Psoas muscle (tissue), 8 donors: ENCODE measurements at places on chromosomes 3 and 15. TPM values are rescaled to one million over a fixed set of nuclear protein-coding genes. Genes with fewer than 3 reads are reported as not detected.

HDC gene
- 0.97 TPM for total RNA-seq

GRCh38 chr3:38552364-38552763, 56.2 kb downstream of the EXOG start:
- H3K36me3 ChIP-seq, result no peaks in the 10 kb centered on the region
- H3K4me1 ChIP-seq, result no peaks in the 10 kb centered on the region
- no peaks in the 10 kb centered on the region for H3K27me3 ChIP-seq
- no peak for DNase-seq

ARHGAP11A gene
- total RNA-seq, result 1.1 TPM

GRCh38 chr3:119585208-119585607, 5.9 kb downstream of the ADPRH start:
- peaks cover 68% of the 10 kb centered on the region for H3K36me3 ChIP-seq
- DNase-seq, result no peak
- H3K4me3 ChIP-seq, result no peak overlapping the region

RAB11A gene
- 89.5 TPM for total RNA-seq

GRCh38 chr3:123739106-123739505, 145.0 kb downstream of the MYLK start:
- DNase-seq, result no peak
- no peaks in the 10 kb centered on the region for H3K36me3 ChIP-seq
- H3K4me3 ChIP-seq, result no peak overlapping the region
- no peaks in the 10 kb centered on the region for H3K4me1 ChIP-seq

DNA sequence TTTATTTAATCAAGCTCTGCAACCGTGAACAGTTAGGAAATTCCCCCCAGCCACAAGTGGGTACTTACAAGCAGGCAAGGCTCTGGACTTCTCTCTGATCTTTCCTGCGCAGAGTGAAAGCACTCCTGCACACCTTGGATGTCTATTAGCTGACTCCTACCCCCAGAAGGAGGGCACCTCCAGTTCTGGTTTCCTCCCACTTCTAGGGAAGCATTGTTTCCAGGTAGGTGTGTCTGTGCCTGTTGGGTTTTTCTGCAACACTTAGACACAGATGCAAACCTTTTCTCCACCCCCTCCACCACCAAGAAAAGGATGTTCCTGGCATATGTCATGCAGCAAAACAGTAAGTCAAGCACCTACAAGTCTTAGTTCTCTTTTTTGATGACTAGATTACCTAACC, at the start of gene ZBED2:
Gene ZBED2, minus strand, starts transcription at position 115 of the 400 bp plus-strand sequence. CDS start 1,145 bp downstream, outside the sequence.
- H3K4me3 ChIP-seq, result no peak within 1 kb of the TSS
- H3K36me3 ChIP-seq, result no peaks in the 10 kb centered on the region
- no peak within 1 kb of the TSS for H3K27ac ChIP-seq
- H3K4me1 ChIP-seq, result no peaks in the 10 kb centered on the region
- H3K27me3 ChIP-seq, result no peaks in the 10 kb centered on the region
- DNase-seq, result no peak

- H3K4me1 ChIP-seq, result no peaks in the 10 kb centered on the region
- H3K36me3 ChIP-seq, result no peaks in the 10 kb centered on the region
- DNase-seq, result no peak
Measured at GRCh38 chr3:98986073-98986472, 84.6 kb upstream of the DCBLD2 start.

DNA sequence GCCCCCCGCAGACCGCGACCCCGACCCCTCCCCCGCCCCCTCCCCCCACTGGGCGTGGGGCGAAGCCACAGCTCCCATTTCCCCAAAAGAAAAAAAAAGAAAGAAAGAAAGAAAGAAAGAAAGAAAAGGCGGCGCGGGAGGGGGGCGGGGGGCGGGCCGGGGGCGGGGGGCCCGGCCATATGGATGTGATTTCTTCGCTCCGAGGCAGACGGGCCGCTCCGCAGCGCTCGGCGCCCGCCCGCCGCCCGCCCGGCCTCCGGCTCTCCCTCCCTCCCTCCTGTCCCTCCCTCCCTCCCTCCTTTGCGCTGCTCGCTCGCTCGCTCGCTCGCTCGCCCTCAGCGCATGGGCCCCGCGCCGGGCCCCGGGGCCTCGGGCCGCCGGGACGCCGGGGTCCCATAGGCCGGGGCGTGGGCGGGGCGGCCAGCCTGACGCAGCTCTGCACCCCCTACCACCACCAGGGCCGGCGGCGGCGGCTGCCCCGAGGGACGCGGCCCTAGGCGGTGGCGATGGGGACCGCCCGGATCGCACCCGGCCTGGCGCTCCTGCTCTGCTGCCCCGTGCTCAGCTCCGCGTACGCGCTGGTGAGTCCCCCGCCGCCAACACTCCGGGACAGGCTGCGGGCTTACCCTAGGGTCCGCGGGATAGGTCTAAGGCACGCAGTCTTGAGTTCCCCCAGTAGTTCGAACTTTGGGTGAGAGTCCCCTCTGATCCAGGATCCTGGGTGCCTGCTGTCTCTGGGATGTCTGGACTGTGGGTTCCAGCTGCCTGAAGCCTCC, 5.7 kb downstream of the PTH1R start:
- peak overlapping the region; percentile 71 for H3K4me3 ChIP-seq
- no peak overlapping the region for H3K27ac ChIP-seq
- peaks cover 4% of the 10 kb centered on the region for H3K4me1 ChIP-seq
- no peak for DNase-seq
- H3K27me3 ChIP-seq, result peaks cover 4% of the 10 kb centered on the region
- no peaks in the 10 kb centered on the region for H3K36me3 ChIP-seq

DNA sequence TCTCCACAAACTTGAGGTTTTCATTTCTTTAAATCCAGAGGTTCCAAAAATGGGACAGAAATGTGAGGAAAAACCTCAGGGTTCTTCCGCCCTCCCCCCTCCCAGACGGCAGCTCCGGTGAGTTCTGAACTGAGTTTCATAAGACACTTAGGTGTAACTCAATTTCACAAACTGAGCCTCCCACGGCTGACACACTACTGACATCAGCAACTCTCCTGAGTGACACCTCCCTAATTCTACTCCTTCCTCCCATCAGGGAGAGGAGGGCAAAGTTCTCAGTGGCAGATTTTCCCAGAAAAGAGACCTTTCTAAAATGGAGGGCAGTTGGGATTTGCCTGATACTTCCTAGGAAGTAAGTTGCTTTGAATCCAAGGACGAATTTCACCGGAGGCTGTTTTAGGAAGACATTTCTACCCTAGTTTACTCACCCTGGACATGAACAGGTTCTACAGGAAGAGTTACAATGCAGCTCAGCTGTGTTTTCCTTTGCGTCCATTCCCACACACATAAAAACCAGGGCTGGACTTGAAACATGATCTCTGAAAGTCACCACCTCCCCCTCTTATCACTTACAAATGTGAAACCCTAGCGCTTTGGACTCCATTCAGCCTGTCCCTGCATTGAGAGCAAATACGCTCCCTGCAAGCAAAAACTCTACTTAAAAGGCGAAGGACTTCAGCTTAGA, 78.1 kb upstream of the LMOD3 start:
- peak overlapping the region; percentile 62 for H3K4me3 ChIP-seq
- H3K27me3 ChIP-seq, result no peaks in the 10 kb centered on the region
- DNase-seq, result no peak
- no peaks in the 10 kb centered on the region for H3K4me1 ChIP-seq
- peak overlapping the region; percentile 53 for H3K27ac ChIP-seq
- H3K36me3 ChIP-seq, result peaks cover 6% of the 10 kb centered on the region

DNA sequence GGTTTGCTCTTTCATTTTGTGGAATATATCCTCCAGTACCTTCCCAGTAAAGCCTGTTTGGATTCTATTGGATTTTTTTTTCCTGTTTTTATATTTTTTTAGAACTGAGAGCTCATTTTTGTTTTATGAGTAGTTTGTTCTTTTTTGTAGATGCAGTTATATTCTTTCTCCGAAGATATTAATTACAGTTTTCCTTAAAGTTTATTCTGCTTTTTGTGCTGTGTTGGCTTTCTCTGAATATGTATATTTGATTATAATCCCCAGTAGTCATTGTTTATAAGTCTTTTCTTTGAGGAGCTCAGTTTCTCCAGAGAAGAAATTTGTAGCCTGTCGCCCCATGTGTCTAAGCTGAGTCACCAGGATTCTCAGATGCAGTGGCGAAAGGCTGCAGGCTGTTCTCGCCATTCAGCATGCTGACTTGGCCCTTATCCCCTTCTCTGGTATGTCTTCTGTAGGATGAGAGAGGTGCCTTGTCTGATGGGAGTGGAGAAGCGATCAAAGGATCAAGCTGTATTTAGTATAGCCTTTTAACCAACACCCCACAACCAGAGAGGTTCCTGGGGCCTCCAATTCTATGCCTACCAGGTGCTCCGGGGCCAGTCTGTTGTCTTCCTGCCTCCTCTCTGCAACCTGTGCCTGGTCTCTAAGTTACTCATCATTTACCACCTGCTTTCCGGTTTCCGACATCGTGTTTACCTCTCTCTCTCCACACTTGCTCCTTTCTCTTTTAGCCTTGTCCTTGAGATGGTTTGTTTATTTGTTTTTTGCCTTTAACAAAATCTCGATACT, 31.7 kb upstream of the MFSD1 start:
- no peaks in the 10 kb centered on the region for H3K27me3 ChIP-seq
- no peaks in the 10 kb centered on the region for H3K36me3 ChIP-seq
- H3K4me1 ChIP-seq, result peaks cover 23% of the 10 kb centered on the region
- no peak overlapping the region for H3K4me3 ChIP-seq
- H3K27ac ChIP-seq, result peak overlapping the region; percentile 75

GLDN gene
- total RNA-seq, result 0.07 TPM

- no peak for DNase-seq
- peaks cover 54% of the 10 kb centered on the region for H3K4me1 ChIP-seq
- H3K27me3 ChIP-seq, result no peaks in the 10 kb centered on the region
- no peak overlapping the region for H3K4me3 ChIP-seq
Measured at GRCh38 chr15:29805043-29805707, 17.1 kb downstream of the TJP1 start.

DNA sequence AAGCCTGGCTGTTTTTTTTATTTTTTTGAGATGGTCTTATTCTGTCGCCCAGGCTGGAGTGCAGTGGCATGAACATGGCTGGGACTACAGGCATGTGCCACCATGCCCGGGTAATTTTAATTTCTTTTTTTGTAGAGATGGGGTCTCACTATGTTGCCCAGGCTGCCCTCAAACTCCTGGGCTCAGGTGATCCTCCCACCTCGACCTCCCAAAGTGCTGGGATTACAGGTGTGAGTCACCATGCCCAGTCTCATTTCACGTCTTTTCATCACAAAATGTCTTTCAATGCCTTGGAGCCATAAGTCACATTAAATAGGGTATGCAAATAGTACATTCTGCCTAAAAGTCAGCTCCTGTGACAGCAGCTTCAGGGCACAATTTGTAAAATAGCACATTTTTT, 52.8 kb downstream of the SOX2 start:
- H3K4me3 ChIP-seq, result no peak overlapping the region
- no peak overlapping the region for H3K27ac ChIP-seq
- no peaks in the 10 kb centered on the region for H3K4me1 ChIP-seq
- H3K36me3 ChIP-seq, result no peaks in the 10 kb centered on the region
- no peaks in the 10 kb centered on the region for H3K27me3 ChIP-seq

DNA sequence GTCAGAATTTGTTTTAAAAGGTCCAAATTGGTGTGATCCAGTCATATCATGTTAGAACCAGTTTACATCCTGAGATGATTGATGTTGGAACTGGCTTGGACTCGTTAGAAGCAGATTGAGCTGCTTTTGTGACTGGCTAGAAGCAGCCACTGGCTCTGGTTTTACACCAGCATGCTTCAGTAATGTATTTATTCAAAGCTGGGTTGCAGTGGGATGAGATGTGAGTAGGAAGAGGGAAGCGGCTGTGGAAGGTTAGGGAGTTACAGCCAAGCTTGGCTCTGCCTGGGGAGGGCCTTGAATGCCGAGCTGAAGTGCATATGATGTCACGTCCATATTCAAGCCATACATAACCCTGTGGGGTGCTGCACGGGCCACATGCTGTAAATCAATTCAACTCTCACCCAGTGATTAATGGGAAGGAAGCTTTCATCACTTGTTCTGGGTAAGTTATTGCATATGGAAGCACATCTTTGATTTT, 104.0 kb upstream of the SMAD3 start:
- H3K4me1 ChIP-seq, result no peaks in the 10 kb centered on the region
- H3K27ac ChIP-seq, result no peak overlapping the region
- H3K27me3 ChIP-seq, result no peaks in the 10 kb centered on the region

TJP1 gene
- total RNA-seq, result 47.4 TPM

CDHR4 gene
- not detected for total RNA-seq

DNA sequence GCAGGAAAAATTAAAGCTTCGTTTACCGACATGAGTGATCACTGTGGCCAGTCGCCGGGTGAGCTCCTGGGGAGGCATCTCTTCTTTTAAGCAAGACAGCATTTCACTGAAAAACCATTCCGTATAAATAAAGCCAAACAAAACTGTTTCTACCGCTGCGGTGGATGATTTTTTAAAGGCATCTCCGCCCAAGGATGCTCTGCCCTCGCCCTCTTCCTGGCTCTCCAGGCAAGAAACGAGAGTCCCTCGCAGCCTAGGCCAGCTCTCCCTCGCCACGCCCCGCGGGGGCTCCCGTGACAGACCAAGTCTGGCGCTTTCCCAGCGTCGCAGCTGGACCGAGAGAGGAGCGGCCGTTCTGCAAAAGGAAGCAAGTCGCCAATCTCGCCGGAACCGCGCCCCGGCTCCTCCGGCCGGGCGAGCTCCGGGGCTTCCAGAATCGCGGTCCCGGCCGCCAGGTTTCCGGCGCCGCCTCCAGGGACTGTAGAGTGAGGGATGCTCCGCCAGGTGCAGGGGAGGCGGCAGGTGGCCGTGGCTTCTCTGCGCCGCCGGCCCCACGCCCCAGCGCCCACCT, 458 bp downstream of the MCF2L2 start:
- no peaks in the 10 kb centered on the region for H3K27me3 ChIP-seq
- H3K4me1 ChIP-seq, result no peaks in the 10 kb centered on the region
- H3K27ac ChIP-seq, result no peak overlapping the region
- H3K4me3 ChIP-seq, result peak overlapping the region; percentile 74
- DNase-seq, result peak; percentile 80

DNA sequence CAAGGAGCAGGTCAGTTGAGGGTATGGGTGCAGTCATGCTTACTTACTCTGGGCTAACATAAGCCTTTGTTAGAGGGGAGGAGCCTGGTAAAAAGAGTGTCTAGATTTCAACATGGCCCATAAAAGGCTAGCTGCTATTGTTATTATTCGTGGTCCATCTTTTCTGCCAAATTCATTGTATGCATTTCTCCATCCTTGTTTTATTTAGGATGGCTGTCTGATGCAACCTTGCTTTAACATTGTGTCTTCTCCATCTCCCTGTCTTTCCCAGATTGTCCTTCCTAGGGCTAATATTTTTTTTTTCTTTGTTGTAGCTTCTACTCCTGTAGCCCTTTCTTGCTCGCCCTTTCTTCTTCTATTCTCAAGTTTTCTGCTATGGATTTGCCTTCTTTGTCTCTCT, 12.6 kb downstream of the RBMS3 start:
- no peaks in the 10 kb centered on the region for H3K27me3 ChIP-seq
- H3K36me3 ChIP-seq, result no peaks in the 10 kb centered on the region
- H3K4me1 ChIP-seq, result peaks cover 48% of the 10 kb centered on the region
- DNase-seq, result no peak
- no peak overlapping the region for H3K27ac ChIP-seq
- H3K4me3 ChIP-seq, result no peak overlapping the region

DNA sequence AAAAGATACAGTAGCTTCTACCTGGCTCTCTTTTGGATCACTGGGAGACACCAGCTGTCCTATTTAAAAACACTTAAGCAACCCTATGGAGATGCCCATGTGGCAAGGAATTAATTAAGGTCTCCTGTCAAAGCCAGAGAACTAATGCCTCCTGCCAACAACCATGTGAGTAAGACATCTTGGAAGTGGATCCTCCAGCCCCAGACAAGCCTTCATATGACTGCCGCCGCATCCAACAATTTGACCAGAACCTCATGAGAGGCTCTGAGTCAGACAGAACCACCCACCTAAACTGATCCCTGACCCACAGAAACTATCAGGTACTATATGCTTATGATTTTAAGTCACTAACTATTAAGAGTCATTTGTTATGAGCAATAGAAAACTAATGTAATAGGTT, 22.3 kb downstream of the IFT80 start:
- H3K4me1 ChIP-seq, result no peaks in the 10 kb centered on the region
- no peak overlapping the region for H3K27ac ChIP-seq
- H3K4me3 ChIP-seq, result no peak overlapping the region
- no peak for DNase-seq
